ENCODE measurements at places on chromosomes 3 and 15.

GRCh38 chr3:31962801-31963205 lies 18.3 kb downstream of the OSBPL10 start:
- DNase-seq: no peak

DNA sequence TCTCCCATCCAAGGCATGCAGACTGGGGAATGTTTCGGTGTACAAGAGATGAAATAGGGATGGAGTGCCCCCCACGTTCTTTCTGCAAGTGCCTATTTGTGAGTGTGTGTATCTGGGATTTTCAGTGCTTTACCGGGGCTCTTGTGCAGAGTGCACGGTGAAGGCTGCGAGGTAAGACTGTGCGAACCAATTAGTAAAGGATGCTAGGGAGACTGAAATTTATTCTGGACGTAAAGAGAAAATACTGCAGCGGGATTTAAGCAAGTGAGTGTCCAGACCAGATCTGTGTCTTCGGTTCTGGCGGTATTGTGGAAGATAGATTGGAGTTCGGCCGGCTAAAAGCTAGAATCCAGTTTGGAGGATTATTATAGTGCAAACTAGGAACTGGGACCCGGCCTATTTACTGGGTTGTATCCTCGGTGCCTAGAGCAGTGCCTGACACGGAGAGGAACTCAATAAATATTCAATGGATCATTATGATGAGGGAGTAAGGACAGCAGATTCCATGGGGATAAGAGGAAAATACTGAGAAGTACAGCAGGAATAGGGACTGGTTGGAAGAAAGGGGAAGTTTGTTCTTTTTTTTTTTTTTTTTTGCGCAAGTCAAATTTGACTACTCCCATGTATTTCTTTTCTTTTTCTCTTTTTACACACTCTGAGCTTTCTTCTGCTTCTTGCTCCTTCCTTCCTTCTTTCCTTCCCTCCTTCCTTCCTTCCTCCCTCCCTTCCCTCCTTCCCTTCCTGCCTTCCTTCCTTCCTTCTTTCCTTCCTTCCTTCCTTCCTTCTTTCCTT lies 580 bp upstream of the MAGEF1 start:
- DNase-seq: no peak

DNA sequence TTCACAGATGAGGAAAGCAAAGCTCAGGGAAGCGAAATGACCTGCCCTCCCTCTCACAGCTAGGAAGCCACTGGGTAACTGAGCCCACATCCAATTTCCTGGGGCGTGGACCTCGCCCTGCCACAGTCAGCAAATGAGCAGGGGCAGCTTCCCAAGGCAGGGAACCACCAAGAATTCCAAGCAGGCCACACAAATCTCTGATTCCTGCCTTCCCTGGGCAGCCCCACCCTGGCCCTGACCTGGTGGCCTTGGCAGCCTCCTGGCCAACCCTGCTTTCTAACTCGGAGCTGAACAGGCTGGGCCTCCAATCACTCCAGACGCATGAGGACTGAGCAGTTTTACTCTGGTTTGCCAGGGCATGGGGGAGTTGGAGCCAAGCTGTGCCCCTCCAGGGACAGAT lies 203.7 kb upstream of the TLE3 start:
- DNase-seq: no peak

DNA sequence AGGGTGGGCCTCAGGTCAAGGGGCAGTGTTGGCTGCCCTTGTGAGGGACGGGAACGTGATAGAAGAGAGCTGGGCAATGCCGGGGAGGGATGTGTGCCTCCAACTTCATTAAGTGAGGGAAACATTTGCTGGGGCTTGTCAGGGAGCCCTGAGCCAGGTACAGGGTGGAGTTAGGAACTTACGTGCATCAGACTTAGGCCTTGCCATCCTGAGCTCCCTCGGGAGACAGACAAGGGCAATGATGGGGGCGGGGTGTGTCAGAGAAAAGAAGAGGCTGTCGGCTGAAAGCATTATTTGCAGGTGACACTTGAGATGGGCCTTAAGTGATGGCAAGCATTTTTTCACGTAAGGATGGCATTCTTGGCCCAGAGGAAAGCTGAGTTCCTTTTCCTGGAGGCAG lies 1.6 kb downstream of the FAM131A start:
- DNase-seq: no peak

DNA sequence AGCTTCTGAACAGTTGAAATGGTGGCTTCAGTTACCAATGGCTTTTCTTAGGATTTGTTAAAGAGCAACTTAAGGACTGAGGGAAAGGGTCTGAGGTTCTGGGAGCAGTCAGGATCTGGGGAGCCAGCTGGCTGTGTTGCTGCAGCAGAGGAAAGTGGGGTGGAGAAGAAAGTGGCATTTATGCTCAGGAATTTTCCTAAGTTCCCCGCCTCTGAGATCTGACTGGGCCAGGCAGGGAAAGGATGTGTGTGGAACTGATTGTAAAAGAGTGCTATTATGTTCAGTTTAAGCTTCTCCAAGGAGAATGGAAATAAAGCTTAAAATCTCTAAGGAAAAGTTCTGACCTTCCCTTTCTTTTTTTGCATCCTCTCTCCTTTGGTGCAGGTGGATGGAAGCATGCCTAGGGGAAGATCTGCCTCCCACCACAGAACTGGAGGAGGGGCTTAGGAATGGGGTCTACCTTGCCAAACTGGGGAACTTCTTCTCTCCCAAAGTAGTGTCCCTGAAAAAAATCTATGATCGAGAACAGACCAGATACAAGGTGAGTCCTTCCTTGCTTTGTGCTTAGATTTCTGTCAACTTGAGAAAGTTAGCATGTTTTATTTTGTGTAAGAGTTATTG lies 37.8 kb downstream of the IQGAP1 start:
- no peak for DNase-seq

GRCh38 chr15:101203607-101204189 lies 48.1 kb downstream of the CHSY1 start:
- no peak for DNase-seq

- DNase-seq: no peak
Observed at GRCh38 chr3:135134684-135135075, 339.6 kb downstream of the EPHB1 start.

DNA sequence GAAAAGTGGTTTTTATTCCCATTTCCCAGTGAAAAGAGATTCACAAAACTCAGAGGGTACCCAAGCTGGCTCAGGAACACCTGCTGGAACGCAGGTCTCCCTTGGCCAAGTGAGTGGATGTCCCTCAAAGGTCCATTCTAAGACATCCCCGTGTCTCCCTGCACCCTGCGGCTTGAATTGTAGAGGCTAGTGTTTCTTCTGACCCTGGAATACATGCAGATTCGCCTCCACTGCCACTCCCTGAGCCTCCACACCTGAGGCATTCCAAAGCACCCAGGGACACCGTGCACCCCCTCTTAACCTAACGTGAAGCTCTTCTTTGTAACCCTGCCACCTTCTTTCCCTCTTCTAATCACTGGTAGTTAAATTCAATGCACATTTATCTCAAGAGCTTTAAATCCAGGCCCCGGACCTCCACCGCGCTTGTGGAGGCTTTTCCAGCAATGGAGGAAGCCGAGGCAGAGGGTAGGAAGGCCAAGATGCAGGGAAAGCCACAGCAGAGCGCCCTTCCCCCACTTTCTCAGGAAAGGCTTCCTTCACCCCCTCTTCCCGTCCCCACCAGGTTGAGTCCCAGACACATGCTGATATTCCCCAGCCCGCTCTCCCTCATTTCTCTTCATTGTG lies 590 bp upstream of the ITGA11 start:
- DNase-seq: no peak

DNA sequence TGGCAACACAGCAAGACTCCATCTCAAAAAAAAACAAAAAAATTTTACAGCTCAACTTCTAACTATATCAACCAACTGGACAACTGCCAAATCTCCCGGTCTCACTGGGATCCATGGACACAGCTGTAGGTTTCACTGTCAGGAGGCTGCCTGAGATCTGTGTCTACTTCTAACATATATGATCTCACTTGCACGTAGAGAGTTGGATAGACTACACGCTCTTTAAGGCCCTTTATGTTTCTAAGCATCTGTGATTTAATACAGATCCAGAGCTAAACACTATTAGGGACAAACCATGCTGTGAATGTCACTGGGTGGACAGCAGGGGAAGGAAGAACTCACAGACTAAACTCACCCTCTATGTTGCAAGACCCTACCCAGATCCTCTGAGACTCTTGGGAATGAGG lies 13.0 kb upstream of the APOD start:
- no peak for DNase-seq

- no peak for DNase-seq
Observed at GRCh38 chr15:70432924-70433495, 330.3 kb downstream of the UACA start.

GRCh38 chr3:69710153-69710977 lies 28.9 kb upstream of the MITF start:
- no peak for DNase-seq

GRCh38 chr3:18572809-18573208 lies 147.7 kb upstream of the SATB1 start:
- DNase-seq: no peak

GRCh38 chr3:98032904-98033303 lies 2.2 kb downstream of the GABRR3 start:
- DNase-seq: no peak

GRCh38 chr15:74868059-74868458 lies 5.1 kb downstream of the SCAMP2 start:
- no peak for DNase-seq

DNA sequence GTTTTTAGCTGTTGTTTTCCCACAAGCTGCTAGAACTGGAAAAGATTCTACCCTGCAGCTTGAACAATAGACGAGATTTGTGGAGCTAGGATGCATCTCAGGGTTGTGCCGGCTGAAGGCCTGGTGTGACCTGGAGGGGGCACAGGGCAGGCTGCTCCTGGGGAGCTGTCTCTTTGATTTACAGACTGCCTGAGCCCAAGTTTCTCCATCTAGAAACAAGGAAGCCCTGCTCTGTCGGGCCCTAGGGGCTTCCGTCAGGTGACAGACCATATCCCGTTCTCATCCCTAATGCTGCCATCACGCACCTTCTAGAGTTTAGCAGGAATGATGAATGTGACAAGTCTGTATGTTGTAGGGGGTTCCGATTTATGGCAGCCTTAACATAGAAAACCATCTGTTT lies 7.9 kb upstream of the CPNE9 start:
- DNase-seq: no peak

DNA sequence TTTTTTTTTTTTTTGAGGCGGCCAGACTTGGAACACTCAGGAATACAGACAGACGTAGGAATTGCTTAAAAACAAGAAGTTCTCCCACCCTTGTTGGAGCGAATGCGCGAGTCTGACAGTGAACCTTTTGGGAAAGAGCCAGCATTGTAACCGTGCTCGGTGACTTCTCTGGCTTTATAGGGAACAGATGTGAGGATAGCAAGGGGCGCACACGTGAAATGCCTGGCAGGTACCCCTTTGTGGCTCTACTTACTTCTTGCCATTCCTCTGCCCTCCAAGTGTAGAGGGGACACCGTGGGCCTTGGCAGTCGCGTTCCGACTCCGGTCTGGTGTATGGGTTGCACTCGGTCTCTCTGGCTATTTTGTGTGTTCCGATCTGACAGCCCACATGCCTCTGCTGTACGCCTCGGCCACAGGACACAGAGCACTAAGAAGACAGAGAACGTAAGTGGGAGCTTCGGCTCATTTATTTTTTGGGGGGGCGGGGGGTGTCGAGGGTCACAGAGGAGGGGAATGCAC lies 126.4 kb downstream of the ADAMTS9 start:
- DNase-seq: no peak

DNA sequence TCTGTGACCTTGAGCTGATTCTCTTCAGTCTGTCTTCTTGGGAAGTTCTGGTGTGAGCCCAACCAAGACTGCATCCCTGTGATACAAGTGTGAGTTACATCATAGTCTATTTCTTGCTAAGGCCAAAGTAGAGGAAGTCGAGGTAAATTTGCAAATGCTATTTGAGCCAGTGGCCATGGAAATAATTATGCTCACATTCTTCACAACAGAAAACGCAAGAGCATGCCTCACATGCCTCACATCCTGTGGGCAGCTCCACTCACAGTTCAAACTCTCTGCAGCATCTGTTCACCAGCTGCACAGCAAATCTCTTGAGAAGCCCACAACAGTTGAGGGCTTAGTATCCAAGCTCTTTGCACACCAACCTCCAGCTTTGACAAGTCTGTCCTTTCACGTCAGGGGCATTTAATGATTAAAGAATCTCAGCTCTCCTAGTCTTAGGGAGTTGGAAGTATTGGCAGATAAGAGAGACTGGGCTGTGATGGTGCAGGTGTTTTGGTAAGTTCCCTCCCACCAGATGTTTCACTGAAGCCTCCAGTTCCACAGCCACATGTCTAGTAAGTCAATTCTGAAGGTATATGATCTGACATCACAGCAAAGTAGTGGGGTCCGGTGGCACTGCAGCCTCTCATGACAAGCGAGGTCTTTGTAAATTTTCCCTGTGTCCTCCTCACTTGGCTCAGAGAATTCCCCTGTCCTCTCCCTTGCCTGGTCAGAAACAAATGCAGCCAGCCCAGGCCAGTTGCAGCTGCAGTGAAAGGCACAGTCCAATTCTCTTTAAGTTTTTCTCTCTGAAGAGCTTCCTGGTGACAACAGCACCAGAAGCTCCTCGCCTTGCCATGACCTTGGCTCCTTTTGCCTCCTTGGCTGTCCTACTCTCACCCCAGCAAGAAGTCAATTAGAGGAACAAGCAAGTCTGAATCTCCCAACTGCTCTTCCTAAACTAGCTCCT lies 166.1 kb downstream of the SSR3 start:
- no peak for DNase-seq

- DNase-seq: no peak
Observed at GRCh38 chr15:50943638-50944037, 35.2 kb downstream of the AP4E1 start.

DNA sequence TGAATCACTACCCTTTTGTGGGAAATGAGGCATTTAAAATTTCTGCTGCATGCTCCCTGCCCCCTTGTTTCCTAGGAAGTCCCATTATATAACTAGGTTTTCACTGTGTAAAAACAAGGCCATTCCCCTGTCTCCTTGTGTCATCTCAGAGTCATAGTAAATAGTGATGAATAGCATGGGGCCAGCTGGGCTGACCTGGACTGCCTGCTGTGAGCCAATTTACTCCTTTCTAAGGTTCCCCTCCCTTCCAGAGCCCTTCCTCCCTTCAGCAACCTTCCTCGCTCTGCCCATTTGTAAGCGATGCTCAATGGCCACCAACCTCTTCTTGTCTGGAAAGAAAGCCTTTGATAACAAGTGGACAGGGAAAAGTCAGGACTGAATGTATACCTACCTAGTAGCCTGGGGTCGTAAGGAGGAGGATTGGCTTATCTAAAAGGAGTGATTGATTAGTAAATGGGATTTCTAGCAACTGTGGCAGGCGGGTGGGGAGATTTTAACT lies 11.7 kb downstream of the ITGA11 start:
- no peak for DNase-seq

DNA sequence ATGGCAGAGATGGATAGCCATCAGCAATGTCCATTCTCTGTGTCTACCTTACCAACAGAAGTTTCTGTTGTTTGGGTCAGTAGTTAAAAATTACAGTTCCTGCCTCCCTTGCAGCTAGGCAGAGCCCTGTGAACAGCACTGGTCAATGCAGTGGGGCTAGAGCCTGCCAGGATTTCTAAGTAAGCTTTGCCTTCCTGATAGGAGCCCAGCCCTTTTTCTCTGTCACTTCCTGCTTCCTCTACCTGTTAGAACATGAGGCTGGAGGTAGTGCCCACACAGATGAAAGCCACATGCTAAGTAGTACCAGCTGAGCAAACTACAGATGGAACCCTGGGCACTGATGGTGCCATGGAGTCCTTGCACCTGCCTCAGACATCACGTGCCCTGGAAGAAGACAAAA lies 45.0 kb downstream of the MGLL start:
- no peak for DNase-seq

- no peak for DNase-seq
Observed at GRCh38 chr15:59332009-59332408, 40.7 kb downstream of the MYO1E start.

GRCh38 chr3:141346839-141347238 lies 21.5 kb upstream of the ZBTB38 start:
- DNase-seq: no peak

Data from activated naive CD4-positive, alpha-beta T cell (primary cell).